ENCODE measurements at places on chromosomes 1 and 21.

GRCh38 chr1:67827688-67828087 is 5.6 kb downstream of the GNG12 start:
- no peak for DNase-seq

GRCh38 chr1:87240661-87241285 is 87.9 kb upstream of the LMO4 start:
- DNase-seq: no peak

- DNase-seq: peak; percentile 1
These were observed 1.9 kb downstream of the TRMT13 start for GRCh38 chr1:100134872-100135271.

- DNase-seq: no peak
These were observed 36.3 kb upstream of the SUCO start for GRCh38 chr1:172496678-172497077.

GRCh38 chr1:45622524-45623394 is 1.1 kb downstream of the CCDC17 start:
- DNase-seq: no peak

DNA sequence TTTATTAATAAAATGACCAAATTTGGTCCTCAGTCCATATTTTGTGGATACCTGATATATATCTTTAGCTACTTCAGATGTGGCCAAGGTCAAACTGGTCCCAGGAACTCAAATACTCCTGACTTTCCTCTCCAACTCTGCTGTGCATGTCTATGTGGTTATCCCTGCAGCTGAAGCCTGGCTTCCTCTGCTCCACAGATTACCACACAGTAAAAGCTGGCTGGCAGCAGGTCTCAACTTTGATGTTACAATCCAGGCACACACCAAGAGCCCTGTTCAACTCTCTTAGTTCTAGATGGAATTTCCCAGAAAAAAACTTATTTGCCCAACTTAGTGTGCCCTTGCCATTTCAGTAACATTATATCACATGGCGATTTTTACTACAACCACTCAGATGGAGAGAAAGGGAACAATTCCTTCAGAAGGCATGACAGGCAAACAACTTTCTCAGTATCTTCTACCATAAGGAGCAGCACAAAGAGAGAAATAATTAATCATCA is 479.5 kb downstream of the PLPP3 start:
- no peak for DNase-seq

GRCh38 chr1:11474826-11475225 is 4.1 kb upstream of the DISP3 start:
- no peak for DNase-seq

DNA sequence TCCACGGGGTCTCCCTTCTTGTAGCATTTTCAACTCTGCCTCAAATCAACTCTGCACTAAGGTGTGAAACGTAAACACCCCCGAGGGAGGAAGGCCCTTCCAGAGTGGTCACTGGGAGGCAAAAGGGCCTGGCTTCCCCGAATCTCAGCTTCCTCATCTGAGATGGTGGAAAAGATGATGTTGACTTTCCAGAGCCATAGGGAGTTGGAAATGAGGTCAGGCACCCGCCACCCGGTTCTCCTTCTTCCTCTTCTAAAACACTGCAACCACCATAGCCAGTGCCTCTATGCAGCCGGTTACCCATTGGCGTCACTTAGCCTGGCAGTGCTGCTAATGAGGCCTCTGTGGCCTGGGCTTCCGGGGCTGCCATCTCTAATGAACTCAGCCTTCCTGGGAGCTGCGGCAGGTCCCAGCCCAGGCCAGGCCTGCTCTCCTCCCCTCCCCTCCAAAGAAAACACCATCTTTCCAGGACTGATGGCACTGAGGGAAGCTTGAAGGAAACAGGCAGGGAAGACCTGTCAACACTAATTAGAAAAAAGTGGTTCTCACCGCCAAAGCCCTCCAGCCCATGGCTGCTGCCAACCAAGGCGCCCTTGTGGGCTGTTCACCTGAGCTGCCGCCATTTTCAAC is 175.0 kb downstream of the KAZN start:
- DNase-seq: no peak

Data from CD4-positive, alpha-beta T cell treated with Interleukin-21 for 1 hour (primary cell).